Right hindlimb (tissue), 1 donor: ENCODE measurements at places on chromosomes 7 and 10.

DNA sequence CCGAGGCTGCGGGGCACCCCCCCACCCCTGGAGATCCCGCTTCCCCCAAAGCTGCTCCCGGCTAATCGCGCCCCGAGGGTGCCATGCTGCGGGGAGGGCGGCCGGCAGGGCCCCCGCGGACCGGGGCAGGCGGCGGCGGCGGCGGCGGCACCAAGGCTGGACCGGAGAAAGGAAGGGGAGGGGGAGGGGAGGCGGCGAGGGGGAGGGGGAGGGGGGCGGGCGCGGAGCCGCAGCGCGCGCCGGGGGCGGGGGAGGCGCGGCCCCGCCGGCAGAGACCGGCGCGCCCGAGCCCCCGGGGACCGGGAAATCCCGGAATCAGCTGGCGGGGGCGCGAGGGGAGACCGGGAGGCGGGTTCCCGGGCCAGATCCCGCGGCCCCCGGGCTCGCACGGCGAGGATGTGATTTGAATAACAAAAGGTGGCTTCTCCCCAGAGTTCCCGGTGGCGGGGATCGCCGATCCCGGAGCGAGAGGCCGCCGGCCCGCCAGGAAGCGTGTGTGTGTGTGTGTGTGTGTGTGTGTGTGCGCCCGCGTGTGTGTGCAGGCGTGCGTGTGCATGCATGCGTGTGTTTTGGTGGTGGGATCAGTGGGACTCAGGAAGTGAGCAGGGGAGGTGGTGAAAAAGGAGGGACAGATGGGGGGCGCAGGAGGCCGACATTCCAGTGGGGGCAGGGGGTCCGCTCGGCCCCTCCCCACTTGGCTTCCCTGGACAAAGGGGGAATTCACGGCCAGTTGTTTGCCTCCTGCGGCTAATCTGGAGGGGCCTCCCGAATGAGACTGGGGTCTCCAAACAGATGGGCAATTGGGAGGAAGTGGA is 99.5 kb downstream of the HIP1 start:
- DNase-seq = peak; percentile 74

GRCh38 chr10:34590793-34591192 is 224.3 kb downstream of the PARD3 start:
- DNase-seq = no peak

- no peak for DNase-seq
Measured at GRCh38 chr7:7347045-7347444, 164.7 kb downstream of the C1GALT1 start.

DNA sequence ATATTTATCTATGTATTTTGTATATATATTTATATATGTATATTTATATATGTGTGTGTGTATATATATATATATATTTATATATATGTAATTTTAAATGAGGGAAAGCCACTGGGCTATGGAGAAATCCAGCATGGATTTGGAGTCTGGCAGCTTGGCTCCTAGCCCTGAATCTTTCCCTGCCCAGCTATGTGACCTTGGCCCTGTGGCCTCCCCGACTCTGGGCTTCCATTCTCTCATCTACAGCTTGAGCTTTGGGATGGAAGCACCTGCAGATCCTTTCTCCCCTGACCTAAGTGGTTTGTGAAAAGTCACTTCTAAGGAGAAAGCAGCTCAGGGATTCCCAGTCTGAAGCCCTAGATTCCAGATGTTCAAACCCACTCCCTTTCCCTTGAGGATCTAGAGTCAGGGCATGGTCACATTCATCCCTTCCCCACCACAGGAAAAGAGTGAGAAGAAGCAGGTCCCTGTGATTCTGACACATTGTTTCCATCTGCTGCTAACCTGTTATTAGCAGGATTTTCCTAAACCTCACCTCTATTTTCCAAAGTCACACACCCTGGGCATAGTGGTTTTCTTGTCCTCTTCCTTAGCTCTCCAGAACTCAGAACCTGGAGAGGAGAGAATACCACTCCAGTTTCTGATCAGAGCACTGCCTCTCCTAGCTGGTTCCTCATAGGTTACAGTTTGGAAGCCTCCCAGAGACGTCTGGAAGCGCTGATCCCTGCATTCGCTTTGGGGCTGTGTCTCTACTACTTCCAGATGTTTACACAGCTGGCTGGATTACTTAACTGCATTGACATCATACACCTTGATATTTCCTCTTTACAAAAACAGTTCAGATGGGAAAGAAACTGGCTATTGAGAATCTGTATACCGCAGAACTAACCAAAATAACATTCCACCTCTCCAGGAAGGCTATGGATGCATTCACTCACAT is 327.5 kb upstream of the ZMIZ1 start:
- DNase-seq = peak; percentile 80

GRCh38 chr7:12475362-12476063 is 71.8 kb upstream of the VWDE start:
- DNase-seq = peak; percentile 25

GRCh38 chr10:21473541-21473940 is 51.9 kb downstream of the SKIDA1 start:
- DNase-seq = no peak

DNA sequence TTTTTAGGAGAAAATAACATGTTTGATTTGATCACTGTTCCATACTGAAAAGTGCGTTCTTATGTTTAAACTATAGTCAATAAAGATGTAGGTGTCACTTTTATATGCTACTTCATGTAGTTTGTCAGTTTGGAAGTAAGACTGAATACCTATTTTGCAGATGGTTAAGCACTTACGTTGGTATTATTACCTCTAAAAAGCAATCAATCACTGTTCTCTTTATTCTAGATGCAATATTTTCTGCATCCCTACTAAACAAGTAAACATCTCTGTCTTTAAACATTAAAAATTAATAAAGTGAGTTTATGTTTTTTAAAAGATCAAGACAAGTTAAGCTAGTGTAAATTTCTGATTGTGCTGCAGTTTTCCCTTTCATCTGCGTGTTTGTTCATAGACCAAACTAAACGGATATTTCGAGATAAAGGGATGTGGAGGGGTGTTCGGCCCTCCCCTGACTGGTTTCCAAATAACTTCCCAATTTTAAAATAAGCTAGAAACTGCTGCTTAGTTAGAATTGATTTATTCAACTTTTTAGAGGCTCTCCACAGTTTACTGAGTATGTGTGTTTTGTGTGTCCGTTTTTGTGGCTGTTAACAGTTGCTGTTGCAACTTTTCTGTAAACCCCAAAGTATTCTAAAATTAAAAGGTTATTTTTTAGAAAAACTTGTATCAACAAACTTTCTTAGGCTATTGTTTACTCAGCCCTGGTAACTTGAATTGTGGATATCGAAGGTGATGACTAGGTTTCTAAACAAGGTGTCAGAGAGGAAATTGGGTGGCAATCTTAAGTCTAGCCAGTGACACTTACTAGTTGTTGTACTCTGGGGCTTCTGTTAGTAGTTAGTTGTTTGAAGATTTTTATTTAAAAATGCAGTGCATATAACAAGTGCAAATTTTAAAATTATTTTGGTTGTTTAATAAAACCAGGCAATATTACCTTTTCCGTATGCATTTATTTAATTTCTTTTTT is 974 bp downstream of the KIF11 start:
- DNase-seq = no peak

- DNase-seq = no peak
Measured at GRCh38 chr10:132232023-132232951, 45.5 kb downstream of the DPYSL4 start.

- DNase-seq = no peak
Measured at GRCh38 chr10:17237149-17237527, 9.1 kb downstream of the VIM start.

- DNase-seq = peak; percentile 10
Measured at GRCh38 chr10:71086439-71087080, 125.8 kb upstream of the UNC5B start.

DNA sequence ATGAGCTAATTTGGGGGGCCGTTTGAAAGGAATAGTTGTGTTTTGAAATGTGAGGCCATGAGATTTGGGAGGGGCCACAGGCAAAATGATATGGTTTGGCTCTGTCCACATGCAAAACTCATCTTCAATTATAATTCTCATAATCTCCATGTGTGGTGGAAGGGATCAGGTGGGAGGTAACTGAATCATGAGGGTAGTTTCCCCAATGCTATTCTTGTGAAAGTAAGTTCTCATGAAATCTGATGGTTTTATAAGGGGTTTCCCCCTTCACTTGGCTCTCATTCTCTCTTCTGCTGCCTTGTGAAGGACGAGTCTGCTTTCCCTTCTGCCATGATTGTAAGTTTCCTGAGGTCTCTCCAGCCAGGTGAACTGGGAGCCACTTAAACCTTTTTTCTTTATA is 490.8 kb upstream of the GRM3 start:
- DNase-seq = no peak

DNA sequence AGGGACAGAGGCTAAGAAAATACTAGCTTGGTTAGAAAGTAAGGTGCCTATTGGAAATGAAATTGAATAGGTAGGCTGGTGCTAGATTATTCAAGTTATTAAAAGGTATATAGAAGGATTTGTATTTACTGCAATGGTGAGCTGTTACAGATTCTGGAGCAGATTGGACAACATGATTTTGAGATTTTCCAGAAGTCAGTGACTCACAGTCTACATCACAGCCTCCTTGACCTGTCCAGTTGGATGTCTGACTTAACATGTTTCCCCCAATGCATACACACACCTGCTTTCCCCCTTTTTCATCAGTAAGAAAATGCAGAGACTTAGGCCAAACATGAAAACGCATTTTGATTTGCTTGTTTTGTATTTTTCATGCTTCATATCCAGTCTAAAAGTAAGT is 33.4 kb downstream of the STARD3NL start:
- DNase-seq = no peak

DNA sequence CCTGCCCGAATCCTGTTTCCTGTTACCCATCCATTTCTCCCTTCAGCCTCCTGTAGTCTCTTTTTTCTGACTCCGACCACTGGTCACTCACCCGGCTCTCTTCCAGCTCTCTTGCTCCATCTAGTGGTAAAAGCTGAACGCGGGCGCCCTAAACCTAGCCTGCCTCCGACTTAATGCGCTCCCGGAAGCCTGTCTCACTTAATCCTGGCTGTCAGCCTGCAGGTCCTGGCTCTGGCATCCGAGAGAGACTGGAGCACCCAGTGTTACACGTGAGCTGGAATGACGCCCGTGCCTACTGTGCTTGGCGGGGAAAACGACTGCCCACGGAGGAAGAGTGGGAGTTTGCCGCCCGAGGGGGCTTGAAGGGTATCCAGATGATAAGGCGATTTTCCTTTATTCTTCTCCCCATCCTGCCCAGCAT is 10.3 kb downstream of the SUMF2 start:
- peak; percentile 86 for DNase-seq

DNA sequence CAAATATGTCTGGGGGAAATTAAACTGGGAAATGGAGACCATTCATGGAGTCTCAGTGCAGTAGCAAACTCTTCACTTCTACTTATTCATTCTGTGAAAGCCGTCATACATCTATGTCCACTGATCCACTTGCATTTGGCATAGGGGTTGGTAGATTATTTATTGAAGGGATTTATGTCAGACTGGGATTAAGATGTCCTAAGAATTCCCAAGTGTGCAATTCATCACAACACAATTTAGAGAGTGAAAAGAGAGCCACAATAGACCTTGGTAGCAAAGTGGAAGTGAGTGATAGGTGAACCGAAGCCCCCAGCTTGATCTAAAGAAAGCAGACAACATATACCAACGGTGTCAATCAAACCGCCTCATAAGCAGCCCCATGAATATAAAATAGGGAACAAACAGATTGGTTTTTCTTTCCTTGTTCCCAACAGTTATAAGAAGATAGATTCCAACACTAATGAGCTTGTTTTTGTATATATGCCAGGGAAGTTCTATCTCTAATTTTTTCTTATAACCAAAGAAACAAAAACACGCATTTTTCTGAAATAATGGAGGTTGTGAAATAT is 234.3 kb downstream of the CACNA2D1 start:
- no peak for DNase-seq

- DNase-seq = no peak
Measured at GRCh38 chr10:35789996-35790395, 147.9 kb upstream of the FZD8 start.

- DNase-seq = no peak
Measured at GRCh38 chr10:107340326-107340725, 175.8 kb upstream of the SORCS1 start.

GRCh38 chr10:55668326-55668922 is 692.6 kb downstream of the ZWINT start:
- DNase-seq = no peak

DNA sequence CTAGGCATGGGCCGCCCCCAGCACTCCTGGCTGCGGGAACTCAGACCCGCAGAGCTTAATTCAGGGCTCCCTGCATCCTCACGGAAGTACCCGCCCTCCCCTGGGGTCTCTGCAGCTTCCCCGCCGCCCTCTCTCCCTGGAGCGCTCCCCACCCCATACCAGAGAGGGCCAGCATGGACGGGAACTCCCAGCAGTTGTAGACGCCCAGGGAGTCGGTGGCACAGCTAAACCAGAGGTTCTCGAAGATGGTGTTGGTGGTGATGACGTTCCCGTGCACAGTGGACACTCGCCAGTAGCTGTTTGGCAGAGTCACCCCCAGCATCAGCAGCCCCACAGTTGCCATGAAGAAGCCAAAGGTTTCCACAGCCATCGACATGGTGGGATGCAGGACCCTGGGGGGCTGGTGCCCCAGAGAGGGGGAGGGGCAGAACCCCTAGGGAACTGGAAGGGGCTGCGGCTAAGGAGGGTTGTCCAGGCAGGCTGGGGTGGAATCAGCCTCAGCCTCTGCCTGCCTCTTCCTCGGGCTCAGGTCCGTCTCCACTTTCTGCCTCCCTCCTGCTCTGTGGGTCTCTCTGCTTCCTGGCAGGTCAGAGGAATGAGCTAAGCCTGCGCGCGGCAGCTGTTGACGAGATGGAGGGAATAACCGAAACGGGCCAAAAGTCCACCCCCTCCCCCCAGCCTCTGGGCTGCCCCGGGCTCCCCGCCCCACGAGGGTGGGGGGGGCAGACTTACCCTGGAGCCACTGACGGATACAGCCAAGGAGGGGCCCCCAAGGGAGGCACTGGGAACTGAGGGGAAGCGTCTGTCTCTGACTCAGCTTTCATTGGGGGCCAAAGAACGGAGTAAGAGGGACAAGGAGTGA is at the start of gene CLDN15:
Gene CLDN15, minus strand, starts transcription at position 597 of the 862 bp plus-strand sequence. Its CDS starts 221 bp downstream, at position 376.
- DNase-seq = peak; percentile 84

DNA sequence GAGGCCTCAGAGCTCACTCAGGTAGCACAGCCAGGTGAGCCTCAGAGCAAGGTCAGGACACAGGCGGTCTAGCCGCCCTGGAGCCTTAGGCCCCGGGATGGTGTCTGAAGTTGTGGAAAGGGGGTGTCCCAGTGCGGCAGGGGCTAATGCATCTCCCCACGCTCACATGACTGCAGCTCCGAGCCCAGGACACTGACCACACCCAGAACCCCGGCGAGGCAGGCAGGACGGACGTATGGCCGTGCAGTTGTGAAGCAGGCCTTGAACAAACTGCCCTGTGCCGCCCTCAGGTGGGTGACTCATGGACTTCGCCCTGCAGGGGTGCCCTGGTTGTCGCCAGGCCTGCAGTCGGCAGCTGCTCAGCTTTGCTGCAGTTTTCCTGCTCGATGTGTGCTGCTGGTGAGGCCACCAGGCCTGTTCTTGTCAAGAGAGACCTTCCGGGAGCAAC is 5.0 kb upstream of the PRKAR1B start:
- DNase-seq = peak; percentile 59

DNA sequence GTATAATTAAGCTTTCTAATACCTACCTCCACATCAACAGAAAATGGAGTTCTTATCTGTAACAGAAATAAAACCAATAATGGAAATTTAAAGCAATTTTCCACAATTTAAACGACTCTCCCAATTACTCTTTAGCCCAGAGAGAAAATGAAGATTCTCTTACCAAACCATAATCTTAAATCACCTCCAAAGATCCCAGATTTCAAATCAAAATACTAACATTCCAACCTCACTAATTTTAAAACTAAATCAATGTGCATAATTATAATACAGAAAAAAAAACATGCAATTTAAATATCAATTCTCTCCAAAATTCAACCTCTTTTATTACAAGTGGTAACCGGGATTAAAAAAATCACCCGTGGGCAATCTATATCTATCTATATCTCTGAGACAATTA is 1.5 kb downstream of the HERC4 start:
- DNase-seq = no peak

- peak; percentile 43 for DNase-seq
Measured at GRCh38 chr7:105990727-105991453, 27.8 kb downstream of the CDHR3 start.
